Type B pancreatic cell (in vitro differentiated cells): ENCODE measurements at places on chromosomes 6 and 20. TPM values are rescaled to one million over a fixed set of nuclear protein-coding genes. Genes with fewer than 3 reads are reported as not detected.

JPH2 gene
- 4.9 and 17.3 TPM in 2 replicates for total RNA-seq

DEFB116 gene
- total RNA-seq = not detected in 2 replicates

DNA sequence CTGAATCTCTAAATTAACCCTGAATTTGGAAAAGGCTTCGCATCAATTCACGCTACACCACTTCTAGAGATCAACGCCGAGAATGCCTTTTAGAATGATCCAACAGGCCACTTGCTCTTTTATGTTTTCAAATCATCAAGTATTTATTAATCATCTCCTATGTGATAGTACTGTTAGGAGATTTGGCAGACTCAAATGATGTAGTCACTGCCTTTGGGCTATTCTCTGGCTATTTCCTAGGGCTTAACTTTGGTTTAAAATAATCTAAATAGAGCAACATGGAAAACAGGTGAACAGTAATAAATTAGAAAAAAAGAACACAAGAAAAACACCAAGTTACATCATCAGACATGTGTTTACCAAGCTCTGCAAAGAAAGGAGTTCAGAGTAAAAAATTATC lies 140.3 kb downstream of the TENT5A start:
- DNase-seq = no peak

DNA sequence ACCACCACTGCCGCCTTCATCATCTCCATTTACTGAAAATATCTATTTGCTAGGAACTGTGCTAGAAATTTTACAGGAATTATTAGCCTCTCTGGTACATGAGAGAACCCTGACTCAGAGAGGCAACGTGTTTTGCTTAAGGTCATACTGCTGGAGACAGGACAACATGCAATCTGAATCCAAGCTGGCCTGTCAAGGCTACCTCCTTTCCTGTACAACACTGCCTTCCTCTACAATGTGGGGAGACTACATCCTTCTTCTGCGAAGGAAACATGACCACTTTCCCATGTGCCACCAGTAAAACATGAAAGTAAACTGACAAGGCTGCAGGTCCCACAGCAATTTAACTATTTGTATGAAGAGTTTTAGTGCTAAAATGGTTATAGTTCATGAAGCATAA lies 200.9 kb downstream of the BACH2 start:
- no peak for DNase-seq

EFHC1 gene
- total RNA-seq = 23.4 and 54.9 TPM in 2 replicates

TP53TG5 gene
- 0.57 TPM in 1 of 2 replicates, not detected in the other for total RNA-seq

DNA sequence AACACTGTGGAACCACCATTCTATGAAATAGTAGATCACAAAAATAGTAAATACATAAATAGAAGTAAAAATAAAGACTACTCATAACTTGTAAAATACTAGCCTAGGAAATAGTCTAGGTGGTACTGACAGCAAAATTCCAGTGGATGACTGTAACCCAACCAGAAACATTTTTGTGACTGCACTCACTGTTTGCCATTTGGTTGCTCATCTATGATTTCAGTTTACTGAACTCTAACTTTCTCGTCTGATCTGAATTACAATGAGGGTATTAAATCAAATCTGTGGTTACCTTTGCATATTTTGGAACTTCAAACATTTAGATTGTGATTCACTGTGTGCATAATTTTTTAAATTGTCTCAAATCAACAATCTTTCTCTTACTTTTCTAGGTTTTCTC lies 151.1 kb downstream of the KHDC1L start:
- no peak for DNase-seq

GRCh38 chr6:81767163-81767891 lies 14.8 kb upstream of the TENT5A start:
- DNase-seq = no peak

DNA sequence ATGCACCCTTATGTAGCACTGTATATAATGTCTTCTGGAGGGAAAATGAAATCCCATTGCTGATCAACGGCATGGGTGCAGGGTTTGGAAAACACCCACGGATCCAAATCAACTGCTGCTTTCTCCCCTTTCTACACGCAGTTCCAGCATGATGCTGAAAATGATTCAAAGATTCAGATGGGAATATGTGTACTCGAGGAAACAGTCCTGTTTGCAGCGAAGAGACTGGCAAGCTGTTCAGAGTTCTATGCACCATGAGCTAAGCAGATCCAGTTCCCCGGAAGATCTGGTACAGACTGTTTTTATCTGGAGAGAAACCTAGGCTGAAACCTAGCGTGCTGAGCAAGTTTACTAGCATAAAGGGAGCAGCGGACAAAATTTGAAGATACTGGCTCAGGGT lies 47.9 kb upstream of the CDH4 start:
- DNase-seq = no peak

- DNase-seq = no peak
Measured at GRCh38 chr6:142184307-142184706, 37.2 kb downstream of the VTA1 start.

CPNE1 gene
- 115 and 192 TPM in 2 replicates for total RNA-seq
